ENCODE measurements at places on chromosomes 5 and 9.

- DNase-seq: no peak
Measured at GRCh38 chr5:170076211-170076610, 29.5 kb upstream of the FOXI1 start.

- DNase-seq: no peak
Measured at GRCh38 chr9:9337129-9337528, 1275.7 kb downstream of the PTPRD start.

GRCh38 chr9:113599646-113600022 is 136.1 kb downstream of the RGS3 start:
- no peak for DNase-seq

GRCh38 chr5:83683836-83684235 is 36.8 kb downstream of the HAPLN1 start:
- no peak for DNase-seq

- no peak for DNase-seq
Measured at GRCh38 chr9:134360897-134361296, 34.6 kb downstream of the RXRA start.

GRCh38 chr5:179880066-179880650 is 21.5 kb upstream of the MRNIP start:
- no peak for DNase-seq

DNA sequence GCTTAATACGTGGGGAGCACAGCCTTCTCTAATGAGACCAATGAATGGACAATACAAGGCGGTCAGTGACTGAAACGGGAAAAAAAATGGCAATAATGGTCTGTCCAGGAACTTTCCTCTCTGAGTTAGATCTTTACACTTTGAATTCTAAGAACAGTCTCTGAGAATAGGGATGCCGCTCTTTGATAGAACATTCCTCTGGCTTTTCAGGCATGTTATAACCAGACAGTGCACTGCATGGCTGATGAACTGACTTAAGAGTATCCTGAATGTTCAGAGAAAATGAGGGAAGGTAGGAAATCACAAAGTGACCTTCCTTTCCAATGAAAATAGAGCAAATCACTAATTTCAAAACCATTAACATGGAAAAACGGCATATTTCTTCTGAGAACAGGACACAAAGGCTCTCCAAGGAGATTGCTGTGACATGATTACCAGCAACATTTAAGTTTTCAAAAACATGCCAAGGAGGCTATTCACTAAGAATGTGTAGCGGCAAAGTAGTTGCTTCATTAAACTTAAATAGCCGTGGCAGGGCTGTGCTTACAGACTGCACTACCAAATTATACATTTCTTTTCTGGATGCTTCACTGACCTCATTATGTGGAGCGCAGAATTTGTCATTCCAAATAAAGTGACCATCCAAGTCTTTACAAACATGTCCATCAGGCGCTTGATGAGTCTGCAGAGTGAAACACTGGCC is 105.9 kb downstream of the MARCHF3 start:
- no peak for DNase-seq

DNA sequence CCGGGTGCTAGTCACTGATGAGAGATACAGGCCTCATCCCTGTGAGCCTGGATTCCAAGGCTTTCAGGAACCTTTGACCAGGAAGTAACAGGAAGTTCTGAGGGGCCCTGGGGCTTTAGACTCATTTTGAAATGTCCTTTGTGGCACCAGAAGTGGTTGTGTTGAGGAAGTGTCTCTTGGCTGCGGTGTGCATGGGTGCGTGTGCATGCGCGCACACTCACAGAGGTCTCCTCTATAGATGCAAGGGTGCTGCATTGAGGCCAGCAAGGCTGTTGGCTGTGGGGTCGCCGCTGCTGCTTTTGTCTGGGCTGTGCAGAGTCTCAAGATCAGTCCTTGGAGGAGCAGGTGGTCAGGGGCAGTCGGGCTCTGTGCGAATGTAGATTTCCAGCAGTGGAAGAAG is 7.6 kb downstream of the RAB24 start:
- DNase-seq: no peak

- no peak for DNase-seq
Measured at GRCh38 chr9:75109210-75109839, 21.0 kb downstream of the OSTF1 start.

GRCh38 chr5:42791151-42791550 is 20.5 kb downstream of the SELENOP start:
- no peak for DNase-seq

DNA sequence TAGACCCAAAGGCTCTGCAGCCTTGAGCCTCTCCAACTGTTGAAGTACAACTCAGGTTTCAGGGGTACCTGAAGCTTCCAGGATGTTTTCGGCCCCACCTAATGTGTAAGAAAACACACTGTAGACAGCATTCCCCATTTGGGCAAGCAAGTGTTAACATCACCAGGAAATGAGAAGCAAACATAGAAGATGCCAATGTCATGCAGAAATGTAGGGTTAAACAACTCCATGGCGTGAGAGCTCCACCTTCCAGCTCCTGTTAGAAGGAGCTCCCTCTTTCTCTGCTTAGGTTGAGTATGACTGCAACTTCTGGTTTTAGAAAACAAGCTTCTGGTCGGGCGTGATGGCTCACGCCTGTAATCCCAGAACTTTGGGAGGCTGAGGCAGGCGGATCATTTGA is 31.0 kb upstream of the DENND1A start:
- no peak for DNase-seq

DNA sequence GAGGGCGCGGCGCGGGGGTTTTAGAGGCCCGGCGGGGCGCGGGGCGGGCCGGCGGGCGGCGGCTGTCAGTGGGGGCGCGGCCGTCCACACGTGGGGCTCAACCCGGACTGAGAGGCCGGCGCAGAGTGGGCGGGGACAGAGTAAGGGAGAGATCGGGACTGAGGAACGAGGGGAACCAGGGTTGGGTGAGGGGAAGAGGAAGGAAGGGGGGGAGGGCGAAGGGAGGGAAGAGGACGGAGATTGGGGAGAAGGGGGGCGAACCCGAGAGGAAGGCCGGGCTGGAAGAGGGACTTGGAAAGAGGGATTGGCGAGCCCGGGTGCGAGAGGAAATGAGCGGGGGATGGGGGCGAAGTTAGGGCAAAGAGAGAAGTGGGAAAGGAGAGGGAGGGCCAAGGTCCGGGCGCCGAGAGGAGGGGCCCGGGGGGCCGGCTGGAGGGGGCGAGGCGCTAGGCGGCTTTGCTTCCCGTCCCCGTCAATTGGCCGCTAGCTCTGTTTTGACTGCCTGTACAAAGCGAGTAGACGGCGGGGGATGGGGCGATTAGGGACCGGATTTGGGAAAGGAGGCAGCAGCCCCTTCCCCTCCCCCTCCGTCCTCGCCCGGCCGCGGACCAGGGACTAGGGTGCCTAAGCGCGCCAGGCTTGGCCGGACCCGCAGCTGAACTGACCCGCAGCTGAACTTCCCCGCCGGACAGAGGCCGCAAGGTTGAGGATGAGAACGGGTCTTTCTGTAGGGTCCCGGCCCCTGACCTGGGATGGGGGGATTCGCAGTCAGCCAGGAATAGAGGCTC is 399 bp upstream of the FBN2 start:
- DNase-seq: no peak

DNA sequence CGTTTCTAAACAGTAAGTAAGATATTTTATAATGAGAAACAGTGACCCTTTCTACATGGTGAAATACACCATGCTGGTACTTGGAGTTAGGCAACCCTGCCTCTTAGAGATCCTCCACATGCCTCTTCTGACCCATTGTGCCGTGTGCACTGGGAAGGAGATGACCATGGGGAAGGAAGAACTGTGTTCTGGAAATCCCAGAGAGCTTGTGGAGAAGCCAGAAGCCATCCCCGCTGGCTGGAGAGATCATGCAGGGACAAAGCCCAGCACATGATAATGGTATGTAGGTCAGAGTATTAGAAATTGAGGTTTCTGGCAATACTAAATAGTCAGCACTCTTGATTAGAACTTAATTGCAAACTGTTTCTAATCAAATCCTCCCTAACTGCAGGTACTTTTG is 307.3 kb downstream of the FBXL7 start:
- DNase-seq: no peak

GRCh38 chr5:92963800-92964199 is 617.2 kb downstream of the NR2F1-AS1 start:
- DNase-seq: no peak

GRCh38 chr9:71941998-71942567 is 30.6 kb downstream of the C9orf85 start:
- no peak for DNase-seq

DNA sequence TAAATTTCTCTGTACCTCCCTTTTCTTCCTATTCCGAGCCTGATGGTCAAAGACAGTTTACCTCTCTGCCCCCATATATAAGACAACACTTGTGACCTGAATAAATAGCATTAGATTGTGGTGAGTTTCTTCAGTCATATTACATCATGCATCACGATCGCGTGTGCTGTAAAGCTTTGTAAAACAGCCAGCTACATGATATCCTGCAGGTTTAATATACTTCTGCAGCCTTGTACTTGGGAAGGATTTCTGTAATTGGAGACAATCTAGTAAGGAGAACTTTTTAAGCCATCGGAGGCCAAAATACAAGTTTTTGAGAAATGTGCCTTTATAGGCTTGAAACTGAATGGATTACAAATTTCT is 711.8 kb upstream of the WWC1 start:
- DNase-seq: no peak

DNA sequence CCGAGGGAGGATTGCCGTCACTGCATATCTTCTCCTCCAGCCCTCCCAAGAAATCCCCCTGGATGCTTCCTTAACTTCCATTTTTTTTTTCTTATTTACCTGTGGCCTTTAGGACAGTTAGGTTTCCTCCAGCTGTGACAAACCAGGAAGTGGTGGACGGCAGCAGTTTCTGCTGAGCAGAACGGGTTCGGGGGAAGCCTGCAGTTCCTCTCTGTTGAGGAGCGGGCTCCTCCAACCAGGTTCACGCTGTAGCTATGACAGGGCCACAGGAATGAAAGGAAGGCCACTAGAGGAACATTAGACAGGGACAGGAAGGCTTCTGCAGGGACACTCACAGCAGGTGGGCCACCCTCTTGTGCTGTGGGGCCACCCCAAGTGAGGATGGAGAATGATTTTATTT is 76.7 kb upstream of the SYK start:
- DNase-seq: no peak

DNA sequence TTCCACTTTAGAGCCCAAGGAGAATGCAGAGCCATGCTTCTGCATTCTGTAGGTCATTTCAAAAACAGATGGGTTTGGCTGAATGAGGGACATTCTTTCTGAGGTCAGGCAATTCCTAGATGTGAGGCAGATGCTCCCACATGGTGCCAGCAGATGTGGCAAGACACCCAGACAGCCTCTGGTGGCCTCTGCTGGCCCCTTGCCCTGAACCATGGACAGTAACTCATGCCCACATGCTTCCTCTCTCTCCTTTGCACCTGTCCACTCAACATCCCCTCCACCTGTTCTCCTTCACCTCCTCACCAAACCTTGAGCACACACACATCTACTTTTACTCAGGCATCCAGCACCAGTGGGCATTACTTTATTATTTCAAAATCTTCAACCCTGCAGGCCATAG is 252.3 kb downstream of the DNAH5 start:
- no peak for DNase-seq

DNA sequence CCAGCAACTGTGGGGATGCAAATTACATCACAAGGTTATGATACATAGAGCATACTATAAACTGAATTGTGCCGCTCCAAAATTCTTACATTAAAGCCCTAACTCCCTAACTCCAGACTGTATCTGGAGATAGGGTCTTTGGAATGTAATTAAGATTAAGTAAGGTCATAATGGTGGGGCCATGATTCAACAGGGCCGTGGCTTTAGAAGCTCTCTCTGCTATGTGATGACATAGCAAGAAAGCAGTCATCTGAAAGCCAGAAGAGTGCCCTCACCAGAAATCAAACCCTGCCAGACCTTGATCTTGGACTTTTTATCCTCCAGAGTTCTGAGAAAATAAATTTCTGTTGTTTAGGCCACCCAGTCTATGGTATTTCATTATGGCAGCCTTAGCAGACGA is 123.9 kb downstream of the FBXL17 start:
- no peak for DNase-seq

DNA sequence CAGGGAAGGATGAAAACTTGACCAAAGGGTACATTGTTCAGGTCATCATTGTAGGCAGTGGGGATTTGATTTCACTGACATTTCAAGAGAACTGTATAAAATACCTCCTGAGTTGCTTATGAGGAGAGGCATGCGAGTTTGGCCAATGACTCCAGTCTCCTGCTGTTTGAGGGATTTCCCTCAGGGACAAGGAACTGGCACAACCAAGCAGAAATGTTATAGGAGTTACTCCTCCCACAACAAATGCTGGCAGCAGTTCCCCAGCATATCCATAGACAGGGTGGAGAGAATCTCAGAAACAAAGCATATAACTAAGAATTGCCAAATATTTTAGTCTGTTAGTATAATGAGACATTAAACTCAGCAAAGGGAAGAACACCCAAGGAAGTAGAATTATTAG is 47.2 kb upstream of the FBXL7 start:
- no peak for DNase-seq

- DNase-seq: no peak
Measured at GRCh38 chr9:37034305-37034937, 353 bp upstream of the PAX5 start.

DNA sequence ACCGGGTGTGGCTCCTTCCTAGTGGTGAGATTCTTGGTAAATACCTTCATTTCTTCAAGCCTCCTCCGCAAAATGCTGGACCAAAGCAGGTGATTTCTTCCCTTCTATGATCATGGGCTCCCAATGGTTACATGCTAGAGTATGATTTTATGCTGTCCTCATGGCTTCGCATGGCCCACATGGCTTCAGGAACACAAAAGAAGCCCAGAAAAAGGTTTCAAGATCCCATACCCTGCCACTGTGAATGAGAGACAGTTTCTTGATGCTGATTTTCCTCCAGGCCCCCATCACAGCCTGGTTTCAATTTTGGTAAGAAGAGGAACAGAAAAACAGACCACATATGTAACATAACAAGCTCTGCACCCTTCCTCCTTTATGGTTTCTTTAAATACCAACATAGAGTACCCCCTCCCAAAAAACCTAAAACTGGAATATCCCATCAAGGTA is 2.4 kb upstream of the RXFP3 start:
- DNase-seq: no peak

GRCh38 chr5:137627293-137627692 is 108.6 kb downstream of the KLHL3 start:
- DNase-seq: no peak

DNA sequence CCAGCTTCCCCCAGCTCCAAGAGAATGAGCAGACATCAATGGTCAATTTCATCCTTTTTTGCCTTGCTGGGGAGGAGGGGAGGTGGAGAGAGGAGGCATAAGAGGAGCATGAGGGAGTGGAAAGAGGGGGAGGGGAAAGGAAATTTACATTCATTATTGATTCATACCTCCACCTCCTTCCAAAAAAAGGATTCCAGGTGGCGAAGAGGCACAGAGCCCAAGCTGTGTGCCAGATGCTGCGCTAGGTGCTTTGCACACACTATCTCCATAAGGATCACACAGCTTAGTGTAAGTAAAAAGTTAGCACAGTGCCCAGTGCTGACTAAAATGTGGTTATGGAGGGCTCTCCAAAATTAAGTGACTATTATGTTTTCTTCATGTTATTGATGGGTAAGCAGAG is 11.0 kb downstream of the ASTN2 start:
- no peak for DNase-seq

GRCh38 chr5:9617221-9617620 is 12.9 kb downstream of the TAS2R1 start:
- DNase-seq: no peak

Measured in NK-92 treated with Interleukin-12 subunit alpha and Interleukin-12 subunit beta, amount 100 ng/mL, for 24 hours (cell line).